ENCODE measurements at places on chromosomes 5 and 9. TPM values are rescaled to one million over a fixed set of nuclear protein-coding genes. Genes with fewer than 3 reads are reported as not detected.

Gene C5orf52
- total RNA-seq, result not detected

Gene CCDC192
- not detected for total RNA-seq

Gene WDR31
- total RNA-seq, result 0.28 TPM

Gene IL33
- total RNA-seq, result not detected

Gene SLC46A2
- not detected for total RNA-seq

Gene ARHGEF39
- 2.5 TPM for total RNA-seq

Gene VCAN
- total RNA-seq, result 158 TPM

Gene RNF224
- total RNA-seq, result not detected

Gene SV2C
- not detected for total RNA-seq

DNA sequence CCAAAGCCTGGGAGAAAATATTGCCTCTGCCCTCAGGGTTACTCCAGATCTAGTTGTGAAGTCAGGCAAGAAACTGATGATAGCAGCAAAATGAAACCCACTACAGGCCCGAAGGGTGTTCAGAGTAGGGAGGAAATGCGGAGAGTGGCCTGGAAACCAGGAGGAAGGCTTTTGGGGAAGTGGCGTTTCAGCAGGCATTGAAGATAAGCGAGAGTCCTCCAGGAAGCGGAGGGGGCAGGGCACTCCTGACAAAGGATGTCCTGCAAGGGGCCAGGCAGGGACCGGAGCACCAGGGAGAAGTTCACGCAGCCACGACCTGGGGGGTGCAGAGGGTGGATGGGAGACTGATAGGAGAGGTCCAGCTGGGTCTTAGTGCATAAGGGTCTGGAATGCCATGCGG is 7.8 kb upstream of the FOXI1 start:
- no peak overlapping the region for H3K27ac ChIP-seq
- H3K36me3 ChIP-seq, result no peaks in the 10 kb centered on the region
- no peaks in the 10 kb centered on the region for H3K4me1 ChIP-seq
- no peak overlapping the region for H3K4me3 ChIP-seq
- H3K27me3 ChIP-seq, result no peaks in the 10 kb centered on the region

GRCh38 chr9:129835860-129836223 is 584 bp downstream of the USP20 start:
- H3K4me3 ChIP-seq, result peak overlapping the region; percentile 94
- DNase-seq, result peak; percentile 40
- peak overlapping the region; percentile 26 for H3K27ac ChIP-seq
- H3K4me1 ChIP-seq, result peaks cover 13% of the 10 kb centered on the region

- no peaks in the 10 kb centered on the region for H3K36me3 ChIP-seq
- DNase-seq, result peak; percentile 89
- peak overlapping the region; percentile 77 for H3K27ac ChIP-seq
- H3K4me3 ChIP-seq, result no peak overlapping the region
- H3K27me3 ChIP-seq, result no peaks in the 10 kb centered on the region
Measured at GRCh38 chr5:172806897-172807672, 27.0 kb upstream of the ERGIC1 start.

- H3K36me3 ChIP-seq, result no peaks in the 10 kb centered on the region
- no peak overlapping the region for H3K4me3 ChIP-seq
- H3K4me1 ChIP-seq, result peaks cover 4% of the 10 kb centered on the region
- H3K27me3 ChIP-seq, result peaks cover 22% of the 10 kb centered on the region
- peak; percentile 20 for DNase-seq
Measured at GRCh38 chr5:97101189-97101910, 41.1 kb downstream of the LIX1 start.

GRCh38 chr5:375921-376798 is 54.6 kb downstream of the AHRR start:
- H3K36me3 ChIP-seq, result peaks cover 34% of the 10 kb centered on the region
- no peak for DNase-seq
- H3K27ac ChIP-seq, result peak overlapping the region; percentile 98
- H3K27me3 ChIP-seq, result no peaks in the 10 kb centered on the region
- H3K4me1 ChIP-seq, result peaks cover 43% of the 10 kb centered on the region

DNA sequence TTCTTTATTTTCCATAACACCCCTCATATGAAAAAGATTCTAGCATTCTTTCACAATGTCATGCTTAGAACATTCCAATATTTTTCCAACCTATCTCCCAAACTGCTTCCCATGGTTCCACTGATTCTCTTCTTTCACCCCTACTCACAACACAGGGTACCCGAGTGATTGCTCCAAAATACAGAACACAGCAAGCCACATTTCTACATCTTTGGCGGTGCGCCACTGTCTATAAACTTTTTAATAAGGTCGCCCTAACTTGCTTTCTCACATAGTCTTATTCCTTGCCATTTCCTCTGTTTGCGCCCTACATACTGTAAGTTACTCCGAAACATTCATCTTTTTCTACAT is 517.1 kb downstream of the RAB3C start:
- no peak for DNase-seq
- H3K4me3 ChIP-seq, result no peak overlapping the region
- no peaks in the 10 kb centered on the region for H3K27me3 ChIP-seq

DNA sequence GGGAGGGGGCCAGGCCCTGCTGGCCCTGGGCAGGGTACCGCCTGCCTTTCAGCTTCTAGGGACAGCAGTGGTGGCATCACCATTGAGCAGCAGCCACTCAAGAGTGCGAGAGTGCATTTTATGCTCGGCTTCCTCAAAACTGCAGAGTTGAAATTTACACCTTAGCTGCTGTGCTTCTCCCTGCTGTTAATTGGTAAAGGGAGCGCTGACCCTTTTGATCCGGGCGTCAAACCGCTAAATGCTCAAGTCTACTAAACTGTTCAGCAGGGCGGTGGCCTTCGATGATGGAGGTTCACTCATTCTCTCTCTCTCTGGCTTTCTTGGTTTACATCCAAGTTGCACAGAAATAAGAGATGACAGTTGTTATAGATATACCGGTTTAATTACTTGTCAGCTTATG is 368.6 kb upstream of the IRX2 start:
- no peak for DNase-seq
- H3K36me3 ChIP-seq, result no peaks in the 10 kb centered on the region
- H3K4me3 ChIP-seq, result no peak overlapping the region
- no peak overlapping the region for H3K27ac ChIP-seq

DNA sequence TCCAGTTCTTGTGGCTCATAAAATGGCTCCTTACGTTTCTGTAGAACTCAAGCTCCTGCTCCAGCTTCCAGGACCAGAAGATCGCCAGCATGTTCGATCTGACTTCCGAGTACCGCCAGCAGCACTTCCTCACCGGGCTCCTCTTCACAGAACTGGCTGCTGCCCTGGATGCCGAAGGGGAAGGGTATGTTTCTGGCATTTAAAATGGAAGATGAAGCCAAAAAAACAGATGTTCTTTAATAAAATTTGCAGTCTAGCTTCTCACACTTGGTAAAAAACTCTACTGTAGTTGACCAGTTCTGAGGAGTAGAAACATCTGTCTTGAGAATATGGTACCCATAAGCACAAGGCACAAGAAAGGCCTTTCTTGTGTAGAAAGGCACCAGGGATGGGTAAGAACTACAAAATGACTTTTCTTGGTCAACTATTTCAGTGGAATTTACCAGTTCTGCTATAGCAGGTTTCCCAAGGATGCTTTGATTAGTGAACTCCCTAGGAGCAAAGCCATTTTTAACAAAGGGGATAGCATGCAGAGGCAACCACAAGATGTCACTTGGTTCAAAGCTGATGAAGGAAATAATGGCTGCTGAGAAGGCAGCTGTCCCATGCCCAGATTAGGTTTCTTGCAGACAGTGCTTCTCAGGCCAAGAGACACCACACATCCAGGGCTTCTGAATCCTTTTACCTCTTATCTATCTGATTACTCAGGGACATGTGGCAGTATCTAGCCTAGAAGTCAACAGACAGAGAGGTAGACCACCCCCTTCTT is 192.4 kb downstream of the DOCK8 start:
- no peak overlapping the region for H3K4me3 ChIP-seq
- no peak overlapping the region for H3K27ac ChIP-seq
- H3K36me3 ChIP-seq, result no peaks in the 10 kb centered on the region
- no peak for DNase-seq
- no peaks in the 10 kb centered on the region for H3K27me3 ChIP-seq
- no peaks in the 10 kb centered on the region for H3K4me1 ChIP-seq

- H3K27ac ChIP-seq, result no peak overlapping the region
- H3K4me1 ChIP-seq, result no peaks in the 10 kb centered on the region
- H3K36me3 ChIP-seq, result no peaks in the 10 kb centered on the region
- no peak overlapping the region for H3K4me3 ChIP-seq
Measured at GRCh38 chr5:120901199-120901598, 437.1 kb downstream of the PRR16 start.

DNA sequence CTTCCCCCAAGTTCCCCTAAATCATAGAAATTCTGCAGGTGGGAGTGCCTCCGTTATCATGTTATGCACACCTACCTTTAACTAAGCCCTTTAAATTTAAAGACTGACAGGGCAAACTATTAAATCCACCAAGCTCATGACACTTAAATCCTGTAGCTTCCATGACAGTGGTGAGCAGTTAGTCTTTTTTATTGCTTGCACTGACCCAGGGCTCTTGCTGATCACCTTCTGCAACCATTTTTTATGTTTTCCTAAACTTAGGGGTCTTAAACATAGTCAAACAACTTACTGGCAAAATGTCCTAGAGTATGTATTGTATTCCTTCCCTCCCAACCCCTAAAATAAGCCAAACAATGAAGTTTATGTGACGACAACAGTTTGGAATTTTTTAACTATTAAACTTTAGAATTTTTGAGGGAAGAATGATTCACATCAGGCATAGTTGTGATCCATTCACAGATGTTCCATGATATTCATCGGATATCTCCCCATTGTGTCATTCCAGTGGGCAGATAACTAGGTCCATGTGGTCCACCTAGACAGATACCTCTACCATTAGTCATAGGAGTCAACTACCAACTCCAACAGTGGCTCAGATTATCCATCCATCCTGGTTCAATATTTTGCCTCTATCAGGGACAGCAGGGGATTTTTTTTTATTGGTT is 283.1 kb downstream of the ADAMTS6 start:
- peak; percentile 99 for DNase-seq
- H3K27ac ChIP-seq, result peak overlapping the region; percentile 81
- peaks cover 6% of the 10 kb centered on the region for H3K36me3 ChIP-seq
- peaks cover 11% of the 10 kb centered on the region for H3K4me1 ChIP-seq

- H3K4me3 ChIP-seq, result no peak overlapping the region
- no peak overlapping the region for H3K27ac ChIP-seq
- H3K27me3 ChIP-seq, result peaks cover 95% of the 10 kb centered on the region
- H3K36me3 ChIP-seq, result no peaks in the 10 kb centered on the region
Measured at GRCh38 chr9:93948441-93949072, 6.6 kb downstream of the BARX1 start.

- H3K27ac ChIP-seq, result no peak overlapping the region
- no peaks in the 10 kb centered on the region for H3K4me1 ChIP-seq
- H3K27me3 ChIP-seq, result peaks cover 4% of the 10 kb centered on the region
- no peaks in the 10 kb centered on the region for H3K36me3 ChIP-seq
- DNase-seq, result no peak
Measured at GRCh38 chr9:89919171-89919681, 314.4 kb downstream of the GADD45G start.

GRCh38 chr5:17216176-17216973 is 1.1 kb upstream of the BASP1 start:
- H3K27me3 ChIP-seq, result no peaks in the 10 kb centered on the region
- peaks cover 3% of the 10 kb centered on the region for H3K4me1 ChIP-seq
- peaks cover 5% of the 10 kb centered on the region for H3K36me3 ChIP-seq
- peak; percentile 76 for DNase-seq

GRCh38 chr5:93250424-93250823 is 330.6 kb downstream of the NR2F1-AS1 start:
- no peaks in the 10 kb centered on the region for H3K36me3 ChIP-seq
- no peak overlapping the region for H3K27ac ChIP-seq
- no peak overlapping the region for H3K4me3 ChIP-seq

- no peak for DNase-seq
- no peaks in the 10 kb centered on the region for H3K36me3 ChIP-seq
- no peak overlapping the region for H3K4me3 ChIP-seq
Measured at GRCh38 chr5:27911216-27911615, 872.8 kb upstream of the CDH9 start.

DNA sequence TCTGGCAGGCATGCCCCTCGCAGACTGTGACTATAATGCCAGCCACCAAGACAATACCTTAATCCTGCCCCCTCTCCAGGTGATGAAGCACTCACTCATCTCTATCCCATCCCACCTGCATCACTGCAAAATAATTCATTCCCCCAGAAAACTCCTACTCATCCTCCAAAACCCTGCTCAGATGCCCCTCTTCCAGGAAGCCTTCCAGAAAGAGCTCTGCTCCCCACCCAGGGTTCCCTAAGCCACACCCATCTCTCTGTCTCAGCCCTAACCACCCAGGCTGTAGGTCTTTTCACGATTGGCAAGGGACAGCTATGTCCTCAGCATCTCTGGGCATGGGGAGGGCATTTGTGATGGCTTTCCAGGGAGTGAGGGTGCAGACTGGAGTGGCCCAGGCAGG is 17.2 kb downstream of the NR5A1 start:
- H3K27ac ChIP-seq, result no peak overlapping the region
- peaks cover 80% of the 10 kb centered on the region for H3K27me3 ChIP-seq
- H3K36me3 ChIP-seq, result no peaks in the 10 kb centered on the region
- H3K4me1 ChIP-seq, result no peaks in the 10 kb centered on the region

GRCh38 chr5:36683821-36684434 is 77.5 kb downstream of the SLC1A3 start:
- H3K4me1 ChIP-seq, result peaks cover 5% of the 10 kb centered on the region
- DNase-seq, result peak; percentile 50
- no peaks in the 10 kb centered on the region for H3K36me3 ChIP-seq

GRCh38 chr9:96040591-96041461 is 165.3 kb downstream of the ERCC6L2 start:
- H3K36me3 ChIP-seq, result no peaks in the 10 kb centered on the region
- no peak overlapping the region for H3K4me3 ChIP-seq
- H3K27ac ChIP-seq, result no peak overlapping the region
- H3K4me1 ChIP-seq, result peaks cover 10% of the 10 kb centered on the region

DNA sequence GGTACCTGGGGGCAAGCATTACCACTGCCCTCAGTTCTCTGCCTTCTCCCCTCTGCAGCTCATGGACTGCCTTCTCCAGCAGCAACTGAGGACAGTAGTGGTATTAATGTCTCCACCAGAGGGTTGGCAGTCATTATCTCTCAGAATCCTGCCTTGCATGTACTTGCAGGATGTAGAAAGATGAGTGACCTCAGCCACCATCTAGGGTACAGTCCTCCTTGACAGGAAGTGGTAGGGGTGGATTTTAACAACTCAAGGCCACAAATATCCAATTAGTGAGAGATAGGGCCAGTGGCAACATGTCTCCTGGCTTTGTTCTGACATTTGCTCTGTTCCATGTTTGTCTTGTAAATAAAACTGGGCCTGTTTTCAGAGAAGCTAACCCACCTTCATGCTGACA is 47.2 kb downstream of the F2R start:
- H3K4me1 ChIP-seq, result peaks cover 7% of the 10 kb centered on the region
- H3K27ac ChIP-seq, result no peak overlapping the region
- H3K27me3 ChIP-seq, result no peaks in the 10 kb centered on the region
- no peak overlapping the region for H3K4me3 ChIP-seq
- no peaks in the 10 kb centered on the region for H3K36me3 ChIP-seq

- H3K4me1 ChIP-seq, result no peaks in the 10 kb centered on the region
- H3K4me3 ChIP-seq, result no peak overlapping the region
- no peak for DNase-seq
Measured at GRCh38 chr9:79976257-79977073, 404.7 kb downstream of the TLE4 start.

All from IMR-90 (cell line).